ENCODE measurements at places on chromosomes 1 and 21.

DNA sequence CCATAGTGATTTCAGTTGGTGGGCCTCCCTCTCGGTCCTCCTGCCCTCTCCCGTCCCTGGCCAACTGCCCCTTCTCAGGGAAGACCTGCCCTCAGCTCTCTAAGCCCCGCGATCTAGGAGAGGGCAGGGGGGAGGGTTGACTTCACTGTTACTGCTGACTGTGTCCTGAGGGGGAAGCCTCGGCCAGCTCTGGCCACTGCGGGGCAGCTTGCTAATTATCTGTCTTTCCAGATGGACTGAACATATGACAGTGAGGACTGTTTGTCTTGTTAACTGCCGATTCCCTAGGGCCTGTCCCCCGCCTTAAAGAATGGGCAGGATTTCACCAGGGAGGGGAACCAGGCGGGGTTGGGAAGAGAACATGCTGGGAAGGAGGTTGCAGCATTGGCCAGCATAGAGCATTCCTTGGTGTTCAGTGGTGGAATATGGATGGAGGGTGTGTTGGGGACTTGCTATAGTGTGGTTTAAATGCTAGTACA, 22.9 kb downstream of the NIPAL3 start:
- no peak for DNase-seq

DNA sequence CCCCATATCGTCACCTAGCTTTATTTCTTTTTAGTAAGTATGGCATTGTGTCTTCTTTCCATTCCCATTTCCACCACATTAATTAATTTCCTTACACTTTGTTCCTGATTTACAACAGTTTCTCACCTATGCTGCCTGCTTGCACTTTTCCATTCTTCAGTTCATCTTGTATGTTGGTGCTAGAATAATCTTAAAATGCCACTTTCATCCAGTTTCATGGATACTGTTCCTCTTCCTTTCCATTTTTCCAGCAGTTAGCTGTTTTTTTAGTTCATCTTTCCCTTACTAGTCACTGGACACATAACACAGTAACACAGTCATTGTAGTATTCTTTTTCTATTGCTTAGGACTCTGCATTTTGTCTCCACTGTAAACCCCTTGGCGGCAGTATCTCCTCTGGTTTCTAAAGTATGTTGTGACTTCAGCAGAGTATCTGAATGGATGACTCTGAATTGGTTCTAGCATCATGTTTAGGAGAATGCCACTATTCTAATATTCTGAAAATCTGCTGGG, 2.1 kb downstream of the CDC7 start:
- peak; percentile 50 for DNase-seq

- DNase-seq = no peak
These were observed 30.9 kb downstream of the LRRC71 start for GRCh38 chr1:156951371-156951770.

DNA sequence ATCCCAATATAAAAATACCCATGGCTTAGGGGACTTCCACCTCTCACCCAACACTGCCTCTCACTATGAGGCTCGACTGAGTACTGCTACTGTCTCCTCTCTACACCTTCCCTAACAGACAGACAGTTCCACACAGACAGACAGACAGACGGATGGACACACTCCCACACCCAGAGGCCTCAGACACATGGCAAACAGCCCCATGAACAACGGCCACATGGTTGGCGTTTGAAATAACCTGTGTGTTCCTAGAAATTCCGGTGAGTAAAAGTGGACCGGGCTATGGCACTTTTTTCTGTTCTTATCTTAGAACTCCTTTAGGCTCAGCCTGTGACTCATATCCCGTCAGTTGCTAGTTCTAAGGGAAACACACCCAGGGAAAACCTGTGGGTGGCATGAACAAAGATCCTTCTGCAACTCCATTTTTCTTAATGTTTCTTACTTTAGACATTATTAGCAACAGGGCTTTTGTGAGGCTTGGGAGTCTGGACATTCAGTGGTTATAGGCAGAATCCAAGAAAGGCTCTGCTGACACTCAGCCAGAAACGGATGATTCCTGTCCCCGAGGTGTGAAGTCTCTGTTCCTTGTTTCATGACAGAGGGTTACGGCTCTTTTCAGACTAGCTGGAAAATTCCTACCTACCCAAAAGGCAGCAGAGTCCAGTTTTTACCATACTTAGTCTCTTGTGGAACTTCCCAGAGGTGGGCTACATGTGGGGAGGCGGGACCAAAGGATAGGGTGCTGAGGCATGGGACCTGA, 90.5 kb upstream of the TLR5 start:
- peak; percentile 80 for DNase-seq

DNA sequence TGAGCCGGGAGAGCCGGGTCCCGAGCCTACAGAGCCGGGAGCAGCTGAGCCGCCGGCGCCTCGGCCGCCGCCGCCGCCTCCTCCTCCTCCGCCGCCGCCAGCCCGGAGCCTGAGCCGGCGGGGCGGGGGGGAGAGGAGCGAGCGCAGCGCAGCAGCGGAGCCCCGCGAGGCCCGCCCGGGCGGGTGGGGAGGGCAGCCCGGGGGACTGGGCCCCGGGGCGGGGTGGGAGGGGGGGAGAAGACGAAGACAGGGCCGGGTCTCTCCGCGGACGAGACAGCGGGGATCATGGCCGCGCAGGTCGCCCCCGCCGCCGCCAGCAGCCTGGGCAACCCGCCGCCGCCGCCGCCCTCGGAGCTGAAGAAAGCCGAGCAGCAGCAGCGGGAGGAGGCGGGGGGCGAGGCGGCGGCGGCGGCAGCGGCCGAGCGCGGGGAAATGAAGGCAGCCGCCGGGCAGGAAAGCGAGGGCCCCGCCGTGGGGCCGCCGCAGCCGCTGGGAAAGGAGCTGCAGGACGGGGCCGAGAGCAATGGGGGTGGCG, 371 bp downstream of the ARID1A start:
- DNase-seq = no peak

DNA sequence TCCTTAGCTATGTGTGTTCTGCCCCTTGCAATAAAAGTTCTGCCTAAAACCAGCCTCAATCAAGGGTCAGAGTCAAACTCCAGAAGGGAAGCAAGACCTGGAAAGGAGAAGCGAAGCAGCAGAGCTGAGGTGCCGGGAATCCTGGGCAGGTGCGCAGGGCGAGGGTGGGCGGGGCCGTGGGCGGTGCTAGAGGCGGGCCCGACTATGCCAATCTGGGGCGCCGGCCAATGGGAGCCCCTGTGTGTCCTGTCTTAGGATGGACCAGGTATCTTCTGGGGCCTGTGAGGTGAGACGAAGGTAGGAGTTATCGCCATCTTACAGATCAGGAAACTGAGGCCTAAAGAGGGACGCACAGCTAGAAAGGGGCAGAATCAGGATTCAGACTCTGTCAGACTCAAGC, 120.3 kb downstream of the PTPRU start:
- no peak for DNase-seq

GRCh38 chr1:230844561-230844960, 23.8 kb downstream of the C1orf198 start:
- no peak for DNase-seq

GRCh38 chr1:228210712-228211530, 3.1 kb downstream of the OBSCN start:
- DNase-seq = no peak

- no peak for DNase-seq
These were observed 907.1 kb downstream of the KCNT2 start for GRCh38 chr1:195701149-195701548.

GRCh38 chr1:43319288-43319687, 18.3 kb upstream of the MPL start:
- no peak for DNase-seq

DNA sequence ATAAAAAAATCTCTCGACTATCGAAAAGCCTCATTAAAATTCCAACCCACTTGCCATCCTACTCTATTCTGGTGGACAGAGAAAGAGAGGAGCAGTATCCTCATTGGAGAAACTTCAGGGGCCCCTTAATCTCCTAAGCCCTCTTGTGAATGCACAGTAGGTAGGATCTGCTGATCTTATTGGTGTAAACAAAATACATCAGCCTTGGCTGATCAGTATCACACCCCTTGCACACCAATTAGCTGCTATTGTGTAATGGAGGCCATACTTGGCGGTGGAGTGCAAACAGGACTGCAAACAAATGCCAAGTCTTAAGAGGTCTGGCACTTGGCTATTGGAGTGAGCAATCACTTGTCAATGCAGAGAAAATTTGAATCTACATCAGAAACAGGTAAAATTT, 15.7 kb downstream of the VCAM1 start:
- no peak for DNase-seq

DNA sequence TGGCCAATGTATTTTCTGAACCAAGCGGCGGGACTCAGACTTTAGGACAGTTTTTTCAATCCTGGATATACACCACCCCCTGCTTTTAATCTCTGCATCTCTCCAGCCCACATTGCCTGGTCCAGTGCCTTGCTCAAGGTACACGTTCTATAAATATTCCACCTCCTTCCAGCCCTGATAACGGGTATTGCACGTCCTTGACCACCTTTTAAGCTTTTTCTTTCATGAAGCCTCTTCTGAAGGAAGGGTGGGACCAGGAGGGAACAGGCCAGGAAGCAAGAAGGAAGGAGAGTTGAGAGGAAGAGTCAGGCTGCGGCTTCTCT, 3.4 kb downstream of the S100A16 start:
- no peak for DNase-seq

DNA sequence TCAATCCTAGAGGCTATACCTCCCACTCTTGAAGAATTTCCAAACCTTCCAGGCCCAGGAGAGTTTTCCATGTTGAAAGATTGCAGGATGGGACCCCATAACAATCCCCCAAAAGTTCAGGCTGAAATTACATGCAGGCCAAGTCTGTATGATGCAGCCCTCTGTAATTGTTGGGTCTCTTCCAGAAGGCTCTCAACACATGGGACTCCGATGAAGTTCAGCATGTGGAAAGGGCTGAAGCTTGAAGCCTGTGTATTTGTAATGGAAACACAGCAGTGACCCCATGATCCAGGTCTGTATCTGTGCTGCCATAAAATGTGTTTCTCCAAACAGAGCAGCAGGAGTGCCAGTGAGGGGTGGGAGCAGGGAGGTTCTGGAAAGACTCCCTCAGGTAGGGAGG, 202.5 kb upstream of the LYPLAL1 start:
- DNase-seq = no peak

- no peak for DNase-seq
These were observed 26.3 kb upstream of the PALMD start for GRCh38 chr1:99619583-99619982.

DNA sequence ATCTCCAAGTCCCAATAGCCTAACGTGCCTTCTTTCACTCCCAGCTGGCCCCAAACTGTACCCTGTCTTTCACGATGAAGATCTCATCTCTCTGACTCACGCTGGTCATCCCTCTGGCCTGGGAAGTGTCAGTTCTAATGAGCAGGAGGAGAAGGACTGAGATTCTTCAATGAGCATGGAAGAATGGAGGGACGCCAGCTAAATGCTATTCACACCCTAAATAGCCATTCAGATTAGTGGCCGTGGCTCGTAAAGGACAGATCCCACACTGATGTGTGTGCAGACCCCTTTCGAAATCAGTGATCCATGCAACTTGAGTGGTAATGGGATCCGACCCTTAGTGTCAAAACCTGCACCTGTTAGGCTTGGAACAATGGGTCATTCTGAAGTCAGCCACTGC, 75.9 kb upstream of the SMYD2 start:
- no peak for DNase-seq

- DNase-seq = no peak
These were observed 90.7 kb upstream of the DUSP10 start for GRCh38 chr1:221832617-221833016.

GRCh38 chr1:175629318-175629694, 114.1 kb downstream of the TNR start:
- no peak for DNase-seq

DNA sequence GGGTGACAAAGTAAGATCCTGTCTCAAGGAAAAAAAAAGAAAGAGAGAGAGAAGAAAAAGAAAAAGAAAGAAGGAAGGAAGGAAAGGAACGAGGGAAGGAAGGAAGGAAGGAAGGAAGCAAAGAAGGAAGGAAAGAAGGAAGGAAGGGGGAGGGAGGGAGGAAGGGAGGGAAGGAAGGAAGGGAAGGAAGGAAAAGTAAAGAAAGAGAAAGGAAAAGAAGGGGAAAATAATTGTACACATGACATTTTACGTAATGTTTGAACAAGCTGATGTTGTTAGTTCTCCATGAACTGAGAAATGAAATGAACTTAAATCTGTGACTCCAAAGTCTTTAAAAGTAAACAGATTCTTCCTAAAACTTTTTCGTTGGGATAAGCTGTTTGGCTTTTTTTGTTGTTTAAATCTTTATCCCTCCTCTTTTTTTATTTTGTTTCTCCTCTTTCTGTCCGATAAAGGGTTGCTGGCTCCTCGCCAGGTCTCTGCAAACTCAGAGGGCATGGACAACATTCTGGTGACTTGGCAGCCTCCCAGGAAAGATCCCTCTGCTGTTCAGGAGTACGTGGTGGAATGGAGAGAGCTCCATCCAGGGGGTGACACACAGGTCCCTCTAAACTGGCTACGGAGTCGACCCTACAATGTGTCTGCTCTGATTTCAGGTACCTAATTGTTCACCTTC, 59.8 kb downstream of the IL12RB2 start:
- DNase-seq = peak; percentile 36

DNA sequence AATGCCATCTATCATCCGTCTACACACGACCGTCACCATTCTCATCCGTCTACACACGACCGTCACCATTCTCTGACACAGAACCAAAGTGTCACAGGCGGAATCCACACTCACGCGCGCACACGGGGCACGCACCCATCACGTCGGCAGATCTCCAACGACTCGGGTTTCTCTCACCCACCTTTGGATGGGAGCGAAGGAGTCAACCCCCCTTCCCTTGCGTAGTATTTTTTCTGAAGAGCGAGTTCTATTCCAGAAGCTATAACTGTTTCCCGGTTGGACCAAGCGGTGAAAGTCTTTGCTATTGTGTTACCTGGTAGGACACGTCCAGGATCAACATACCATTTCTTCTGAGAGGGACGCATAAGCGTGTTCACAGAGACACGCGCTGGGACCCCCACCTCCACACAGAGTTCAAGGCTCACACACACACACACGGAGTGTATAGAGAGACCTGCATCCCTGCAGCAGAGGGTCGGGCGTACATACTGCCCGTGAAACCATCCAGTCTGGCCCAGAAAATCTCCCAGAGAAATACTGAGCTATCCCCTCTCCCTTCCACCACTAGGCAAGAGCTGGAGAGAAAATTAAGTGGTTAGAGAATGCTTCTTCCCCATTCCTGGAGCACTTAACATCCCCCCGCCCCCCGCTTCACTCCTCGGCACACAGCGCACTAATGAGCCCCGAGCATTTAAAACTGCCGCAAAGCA, 741 bp downstream of the DUSP10 start:
- DNase-seq = peak; percentile 51

- DNase-seq = no peak
These were observed 72.2 kb upstream of the CDC42BPA start for GRCh38 chr1:227390525-227390924.

All from EL (cell line).